ENCODE measurements at places on chromosomes 3 and 15.

DNA sequence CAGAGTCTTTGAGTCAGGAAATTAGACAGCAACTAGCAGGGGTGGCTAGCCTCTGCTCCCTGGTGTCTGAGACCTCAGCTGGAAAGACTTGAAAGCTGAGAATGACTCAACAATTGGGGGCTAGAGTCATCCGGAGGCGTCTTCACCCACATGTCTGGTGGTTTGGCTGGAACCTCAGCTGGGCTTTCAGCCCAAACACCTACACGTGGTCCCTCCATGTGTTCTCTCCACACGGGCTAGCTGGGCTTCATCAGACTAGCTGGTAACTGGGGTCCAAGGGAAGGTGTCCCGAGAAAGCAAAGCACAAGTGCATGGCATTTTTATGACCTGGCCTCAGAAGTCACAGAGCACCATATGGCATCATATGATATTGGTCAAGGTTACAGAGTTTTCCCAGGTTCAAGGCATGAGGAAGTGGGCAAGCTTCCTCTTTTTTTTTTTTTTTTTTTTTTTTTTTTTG, 19.9 kb upstream of the ABHD2 start:
- DNase-seq: no peak

- no peak for DNase-seq
Observed at GRCh38 chr15:95141486-95141885, 910.1 kb downstream of the MCTP2 start.

- DNase-seq: no peak
Observed at GRCh38 chr3:72334681-72335457, 513.4 kb downstream of the SHQ1 start.

DNA sequence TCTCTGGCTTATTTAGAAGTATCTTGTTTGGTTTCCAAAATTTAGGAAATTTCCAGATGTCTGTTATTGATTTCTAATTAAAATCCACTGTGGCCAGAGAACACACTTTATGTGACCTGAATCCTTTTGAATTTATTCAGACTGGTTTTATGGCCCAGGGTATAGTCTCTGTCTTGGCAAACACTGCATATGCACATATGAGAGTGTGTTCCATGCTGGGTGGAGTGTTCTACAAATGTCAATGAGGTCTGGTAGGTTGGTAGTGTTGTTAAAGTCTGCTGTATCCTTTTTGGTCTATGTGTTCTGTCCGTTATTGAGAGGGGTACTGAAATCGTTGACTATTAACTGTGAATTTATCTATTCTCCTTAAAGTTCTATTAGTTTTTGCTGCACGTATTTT, 30.2 kb downstream of the PGPEP1L start:
- no peak for DNase-seq

DNA sequence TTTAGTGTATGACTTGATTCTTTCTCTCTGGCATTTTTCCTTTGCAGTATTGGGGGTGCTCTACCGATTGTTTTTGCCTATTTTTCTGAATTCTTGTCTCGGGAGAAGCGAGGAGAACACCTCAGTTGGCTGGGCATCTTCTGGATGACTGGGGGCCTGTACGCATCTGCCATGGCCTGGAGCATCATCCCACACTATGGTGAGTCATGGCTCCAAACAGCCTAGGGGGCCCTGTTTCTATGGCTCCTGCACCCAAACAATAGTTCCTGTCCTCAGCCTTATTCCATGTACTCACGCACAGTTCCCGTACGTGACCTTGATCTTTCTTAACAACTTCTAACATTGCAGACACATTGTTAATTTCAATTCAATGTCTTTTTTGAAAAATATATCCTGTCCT, 152.3 kb downstream of the SV2B start:
- no peak for DNase-seq

GRCh38 chr15:39320886-39321285, 260.0 kb upstream of the THBS1 start:
- no peak for DNase-seq

- no peak for DNase-seq
Observed at GRCh38 chr15:27250223-27250622, 279.2 kb downstream of the GABRG3 start.

DNA sequence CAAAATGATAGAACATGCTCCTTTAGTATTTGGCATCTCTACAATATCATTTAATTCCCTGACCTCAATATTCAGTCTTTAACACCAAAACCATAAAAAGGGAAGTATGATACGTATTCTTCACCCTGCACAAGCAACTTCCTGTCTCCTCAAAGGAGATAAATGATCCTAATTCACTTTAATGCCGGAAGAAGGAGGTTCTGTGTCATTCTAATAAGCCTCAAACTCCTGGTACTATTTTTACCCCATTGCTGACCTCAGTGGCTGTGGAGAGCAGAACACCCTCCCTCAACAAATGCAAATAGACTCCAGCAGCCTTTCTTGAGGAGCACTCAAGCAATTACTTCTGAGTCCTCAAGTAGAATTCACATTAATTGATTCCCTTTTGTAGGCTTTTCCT, 173.3 kb downstream of the TMEM108 start:
- DNase-seq: no peak

DNA sequence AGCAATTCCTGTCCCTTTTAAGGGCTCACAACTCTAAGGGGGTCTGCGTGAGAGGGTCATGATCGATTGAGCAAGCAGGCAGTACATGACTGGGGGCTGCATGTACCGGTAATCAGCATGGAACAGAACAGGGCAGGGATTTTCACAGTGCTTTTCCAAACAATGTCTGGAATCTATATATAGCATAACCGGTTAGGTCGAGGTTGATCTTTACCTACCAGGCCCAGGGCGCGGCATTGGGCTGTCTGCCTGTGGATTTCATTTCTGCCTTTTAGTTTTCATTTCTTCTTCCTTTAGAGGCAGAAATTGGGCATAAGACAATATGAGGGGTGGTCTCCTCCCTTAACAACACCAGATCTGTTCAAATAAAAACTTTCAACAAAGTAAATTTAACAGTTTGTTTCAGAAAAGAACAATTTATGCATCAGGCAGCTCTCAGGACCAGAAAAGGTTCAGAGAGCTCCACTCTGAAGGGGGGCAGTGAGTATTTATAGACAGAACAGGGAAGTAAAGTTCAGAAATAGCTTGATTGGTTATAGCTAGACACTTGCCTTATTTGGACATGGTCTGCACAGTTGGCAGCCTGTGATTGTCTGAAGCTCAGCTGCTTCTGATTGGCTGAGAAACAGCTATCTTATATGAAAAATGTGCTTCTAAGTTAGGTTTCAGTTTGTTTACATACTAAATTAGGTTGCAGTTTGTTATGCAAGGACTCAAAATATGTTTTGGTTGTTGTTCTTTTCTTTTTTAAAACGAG, 17.2 kb upstream of the B4GALT4 start:
- no peak for DNase-seq

- no peak for DNase-seq
Observed at GRCh38 chr15:69482686-69483256, 30.2 kb downstream of the RPLP1 start.

DNA sequence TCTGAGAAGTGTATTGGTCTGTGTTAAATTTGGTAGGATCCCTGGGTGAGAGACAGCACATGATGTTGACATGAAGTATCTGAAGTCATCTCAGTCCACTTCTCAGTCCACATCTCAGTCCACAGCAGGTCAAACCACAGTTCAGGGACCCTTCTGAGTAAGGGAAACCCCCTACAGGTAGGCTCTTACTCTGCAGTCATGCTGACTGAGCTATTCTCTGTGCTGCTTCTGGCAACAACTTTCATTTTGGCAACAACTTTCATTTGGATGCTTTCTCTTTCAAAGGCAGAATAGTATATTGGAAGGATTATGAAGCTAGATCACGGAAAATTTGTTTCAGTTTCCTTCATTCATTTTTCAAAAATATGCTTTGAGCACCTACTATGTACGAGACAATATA, 178.2 kb upstream of the GOLIM4 start:
- DNase-seq: no peak

- no peak for DNase-seq
Observed at GRCh38 chr3:23686519-23686918, 119.2 kb upstream of the UBE2E1 start.

DNA sequence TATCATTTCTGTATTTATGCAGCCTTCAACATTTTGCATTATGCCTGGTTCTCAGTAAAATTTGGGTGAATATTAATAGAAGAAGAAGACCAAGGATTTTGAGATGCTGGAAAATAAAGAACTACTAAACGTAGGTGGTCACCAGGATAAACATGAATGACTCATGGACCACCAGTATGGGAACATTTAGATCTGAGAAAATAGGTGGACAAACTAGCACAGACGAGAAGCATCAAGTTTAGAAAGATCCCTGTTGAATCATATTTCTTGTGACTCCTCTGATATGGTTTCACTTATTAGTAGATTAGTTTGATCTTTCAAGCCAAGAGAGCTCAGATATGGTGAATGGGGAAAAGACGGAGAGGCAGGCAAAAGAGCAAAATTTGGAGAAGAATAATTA, 97.9 kb downstream of the RAP2B start:
- DNase-seq: no peak

- DNase-seq: no peak
Observed at GRCh38 chr3:151135541-151136337, 50.3 kb downstream of the MED12L start.

DNA sequence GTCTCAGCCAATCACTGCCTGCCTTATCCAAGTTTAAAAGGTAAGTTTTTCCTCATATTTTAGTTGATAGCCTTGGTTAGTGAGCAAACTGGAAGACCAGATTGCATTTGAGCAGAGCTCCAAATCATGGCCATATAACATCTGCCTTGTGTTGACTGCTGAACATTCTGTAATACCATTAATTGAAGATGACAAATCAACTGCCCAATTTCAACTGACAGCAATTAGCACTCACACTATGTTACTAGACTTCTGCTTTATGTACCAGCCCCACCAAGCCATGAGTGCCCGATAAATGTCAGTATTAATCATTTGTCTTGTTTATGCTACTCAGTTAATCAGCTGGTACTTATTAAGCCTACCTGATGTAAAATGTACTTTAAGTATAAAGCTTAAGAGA, 83.1 kb downstream of the CGGBP1 start:
- no peak for DNase-seq

DNA sequence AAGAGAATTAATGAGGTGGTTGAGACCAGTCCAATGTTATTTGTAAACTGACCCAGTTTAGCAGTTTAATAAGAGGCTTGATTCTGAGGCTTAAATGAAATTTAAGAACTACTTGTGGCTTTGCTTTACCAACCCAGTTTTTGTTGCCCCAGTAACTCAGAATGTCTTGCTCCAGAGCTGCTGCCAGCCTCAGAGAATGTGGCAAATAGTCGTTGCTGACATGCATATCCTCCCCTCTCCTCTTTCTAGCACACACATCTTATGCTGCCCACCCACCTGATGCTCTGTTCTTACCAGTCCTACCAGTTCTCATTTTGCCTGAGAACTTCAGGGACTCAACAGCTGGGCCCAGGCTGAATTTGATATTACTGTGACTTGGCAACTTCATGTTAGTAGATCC, 92.4 kb upstream of the TSC22D2 start:
- no peak for DNase-seq

- DNase-seq: no peak
Observed at GRCh38 chr15:75672646-75673425, 25.1 kb downstream of the SNX33 start.

DNA sequence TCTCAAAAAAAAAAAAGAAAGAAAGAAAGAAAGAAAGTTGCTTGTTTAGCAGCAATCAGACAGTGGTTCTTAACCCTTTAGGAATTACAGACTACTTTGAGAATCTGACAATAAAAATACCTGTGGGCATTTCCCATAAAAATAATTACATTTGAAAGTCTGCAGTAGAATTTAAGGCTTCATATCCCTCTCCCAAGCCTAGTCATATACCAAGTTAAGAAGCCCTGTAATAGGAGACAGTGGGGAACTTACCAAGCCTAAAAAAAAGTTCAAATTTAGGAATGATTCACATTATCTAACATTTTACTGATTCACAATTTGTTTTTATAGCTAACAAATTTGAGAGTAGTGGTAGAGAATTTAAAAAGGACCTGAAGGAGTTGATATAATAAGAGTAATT, 47.5 kb downstream of the LRRFIP2 start:
- DNase-seq: no peak

DNA sequence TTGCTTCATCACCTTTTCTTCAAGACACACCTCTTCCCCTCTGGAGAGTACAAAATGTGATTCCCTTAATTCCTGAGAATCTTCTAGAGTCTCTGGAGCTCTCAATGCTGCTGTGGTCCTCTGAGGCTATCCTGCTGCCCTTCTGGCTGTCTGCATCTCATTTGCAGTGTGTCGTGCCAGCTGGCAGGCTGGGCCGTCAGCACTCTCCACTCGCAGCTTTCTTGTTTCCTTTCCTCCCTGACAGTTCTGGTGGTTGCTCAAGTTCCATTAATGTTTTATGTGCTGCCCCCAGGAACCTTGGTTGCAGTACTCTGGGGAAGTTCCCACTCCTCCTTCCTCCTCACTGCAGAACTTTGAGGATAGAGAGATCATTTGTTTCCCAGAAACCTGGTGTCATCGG, 210.8 kb upstream of the ROPN1 start:
- DNase-seq: no peak

DNA sequence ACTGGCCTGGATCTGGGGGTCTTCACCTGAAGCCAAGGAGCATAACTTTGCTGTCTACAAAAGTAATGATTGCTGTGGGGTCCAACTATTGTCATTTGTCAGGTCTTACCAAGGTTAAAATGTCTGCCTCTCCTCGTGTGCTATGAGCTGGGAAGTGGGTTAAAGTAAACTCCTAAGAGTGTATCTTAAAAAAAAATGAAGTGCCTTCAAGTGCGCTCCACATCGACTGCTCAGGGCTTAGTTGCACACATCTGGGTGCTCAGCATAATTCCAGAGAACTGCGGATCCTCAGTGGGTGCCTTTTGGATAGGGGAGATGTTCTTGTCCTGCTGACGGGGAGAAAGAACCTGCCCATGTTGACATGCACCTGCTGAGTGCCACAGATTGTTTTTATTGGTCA, 40.9 kb downstream of the EFCAB12 start:
- DNase-seq: no peak

DNA sequence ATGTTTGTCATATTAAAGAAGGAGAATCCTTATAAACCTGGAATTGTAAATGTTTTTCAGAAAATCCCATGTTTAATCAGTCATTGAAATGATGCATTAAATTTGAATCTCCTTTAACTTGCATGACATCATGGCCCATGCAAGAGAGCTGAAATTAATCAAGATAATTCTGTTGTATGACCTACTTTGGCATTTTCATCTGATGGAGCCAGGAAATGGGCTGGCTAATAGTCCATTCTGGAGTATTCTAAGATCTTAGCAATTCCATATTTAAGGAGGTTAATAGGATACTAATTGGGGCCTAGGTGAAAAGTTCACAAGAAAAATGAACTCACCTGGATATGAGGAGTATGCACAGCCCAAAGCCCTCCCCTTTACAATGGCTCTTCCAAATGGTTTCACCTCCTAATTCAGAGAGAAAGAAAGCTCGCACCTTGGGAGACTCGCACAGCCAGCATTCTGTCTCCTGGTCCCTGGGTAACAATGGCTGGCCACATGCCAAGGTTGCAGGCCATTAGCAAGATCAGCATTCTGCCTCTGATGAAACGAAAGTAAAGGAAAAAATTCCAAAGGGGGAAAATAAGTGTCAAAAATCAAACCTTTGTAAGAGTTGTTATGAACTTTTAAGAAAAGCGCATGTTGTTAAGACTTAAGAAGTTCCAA, 786.4 kb downstream of the MCTP2 start:
- no peak for DNase-seq

- DNase-seq: no peak
Observed at GRCh38 chr15:84797212-84797611, 19.9 kb upstream of the ALPK3 start.

All from cerebellar nuclear complex (tissue), 1 donor.